ENCODE measurements at places on chromosomes 11 and 22. TPM values are rescaled to one million over a fixed set of nuclear protein-coding genes. Genes with fewer than 3 reads are reported as not detected.

- peak; percentile 49 for DNase-seq
These were observed 7.6 kb upstream of the KCTD17 start for GRCh38 chr22:37043828-37044538.

DNA sequence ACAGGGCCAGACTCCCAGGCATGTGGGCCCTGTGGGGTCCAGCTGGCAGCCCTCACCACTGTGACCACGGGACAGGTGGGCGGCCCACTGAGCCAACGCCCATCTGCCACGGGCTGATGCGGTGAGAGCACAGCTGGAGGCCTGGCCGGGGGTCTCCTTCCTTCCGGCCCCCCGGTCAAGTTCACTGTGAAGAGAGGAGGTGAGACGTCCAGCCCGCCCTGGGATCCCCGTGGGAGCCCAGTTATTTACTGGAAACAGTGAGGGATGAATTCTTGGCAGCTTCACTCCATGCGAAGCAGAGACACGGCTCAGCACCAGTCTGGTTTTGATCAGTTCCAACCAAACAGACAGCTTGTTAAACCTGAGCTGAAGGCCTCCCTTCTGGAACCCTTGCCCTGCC lies 38.7 kb downstream of the WNT11 start:
- DNase-seq = no peak

- DNase-seq = no peak
These were observed at the start of gene ALDH3B2 for GRCh38 chr11:67674442-67674871. Gene ALDH3B2 (minus strand): TSS chr11:67674623. CDS start chr11:67666935, 7,688 bp downstream.

DNA sequence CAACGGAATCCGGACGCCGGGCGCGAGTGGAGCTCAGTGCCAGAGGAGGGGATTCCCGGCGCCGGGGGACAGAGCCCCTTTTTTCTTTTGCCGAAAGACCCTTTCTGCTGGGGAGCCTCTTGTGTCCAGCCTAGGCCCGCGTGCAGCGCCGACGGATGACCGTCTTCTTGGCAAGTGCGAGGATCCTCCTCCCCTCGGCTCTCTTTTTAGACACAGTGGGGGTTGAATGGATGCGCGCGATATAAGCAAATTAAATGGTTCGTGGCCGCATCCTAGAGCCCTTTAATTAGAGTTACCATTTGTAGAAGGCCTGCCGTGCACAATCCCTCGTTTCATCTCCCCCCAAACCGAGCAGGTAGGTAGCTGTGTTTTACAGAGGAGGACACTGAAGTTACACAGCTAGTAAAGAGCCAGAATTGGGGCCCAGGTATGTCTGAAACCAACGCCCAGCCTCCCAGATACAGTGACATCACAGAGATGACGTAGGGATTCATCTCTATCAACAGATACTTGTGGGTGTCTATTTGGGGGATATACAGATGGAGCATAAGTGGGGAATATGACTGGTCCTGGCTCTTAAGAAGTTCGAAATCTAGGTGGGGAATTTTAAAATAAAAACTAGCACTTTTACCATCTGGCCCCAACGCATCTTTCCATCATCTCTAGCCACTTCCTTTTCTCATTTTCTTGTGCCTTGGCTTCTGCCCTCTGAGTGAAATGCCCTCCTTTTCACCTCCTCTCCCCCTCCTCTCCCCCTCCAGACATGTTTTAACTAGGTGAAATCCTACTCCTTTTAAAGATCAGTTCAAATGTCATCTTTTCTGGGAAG lies 875 bp downstream of the TCP11L1 start:
- no peak for DNase-seq

DNA sequence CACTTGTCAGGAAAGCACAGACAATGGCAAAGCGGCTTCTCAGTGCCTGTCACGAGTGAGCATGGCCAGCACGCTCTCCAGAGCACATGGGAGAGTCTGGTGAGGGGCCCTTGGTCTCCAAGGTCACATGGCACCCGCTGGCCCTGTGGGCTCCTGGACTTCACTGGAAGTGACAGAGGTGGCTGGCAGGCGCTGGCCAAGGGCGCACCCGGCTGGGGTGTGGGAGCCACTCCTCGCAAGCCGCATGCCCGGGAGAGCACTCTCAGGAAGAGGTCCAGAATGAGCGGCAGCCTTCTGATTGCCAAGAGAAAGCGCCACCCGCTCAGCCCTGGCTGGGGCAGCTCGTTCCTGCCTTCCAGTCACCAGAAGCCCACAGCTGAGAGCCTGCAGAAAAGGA lies 17.1 kb upstream of the MOB2 start:
- DNase-seq = no peak

DNA sequence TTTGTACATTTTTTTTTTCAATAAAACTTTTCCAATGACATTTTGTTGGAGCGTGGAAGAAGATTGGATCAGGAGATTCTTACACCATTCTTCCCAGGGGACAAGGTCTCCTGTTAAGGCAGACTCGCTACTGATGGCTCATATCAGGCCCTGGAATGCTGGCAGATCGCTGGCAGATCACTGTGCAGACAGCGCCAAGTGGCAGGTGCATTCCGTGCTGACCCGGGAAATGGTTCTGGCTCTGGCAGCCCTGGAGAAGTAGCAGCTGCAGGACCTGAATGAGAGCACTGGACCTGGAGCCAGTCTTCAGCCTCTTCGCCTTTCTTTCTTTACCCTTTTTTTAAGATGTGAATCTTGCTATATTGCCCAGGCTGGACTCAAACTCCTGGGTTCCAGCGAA lies 10.7 kb downstream of the SERPINH1 start:
- no peak for DNase-seq

GRCh38 chr22:48242461-48242864 lies 1480.0 kb downstream of the TBC1D22A start:
- DNase-seq = no peak

GRCh38 chr11:118837868-118838267 lies 45.8 kb upstream of the CXCR5 start:
- DNase-seq = no peak

GRCh38 chr11:114614127-114614720 lies 18.6 kb upstream of the NXPE4 start:
- DNase-seq = no peak

DNA sequence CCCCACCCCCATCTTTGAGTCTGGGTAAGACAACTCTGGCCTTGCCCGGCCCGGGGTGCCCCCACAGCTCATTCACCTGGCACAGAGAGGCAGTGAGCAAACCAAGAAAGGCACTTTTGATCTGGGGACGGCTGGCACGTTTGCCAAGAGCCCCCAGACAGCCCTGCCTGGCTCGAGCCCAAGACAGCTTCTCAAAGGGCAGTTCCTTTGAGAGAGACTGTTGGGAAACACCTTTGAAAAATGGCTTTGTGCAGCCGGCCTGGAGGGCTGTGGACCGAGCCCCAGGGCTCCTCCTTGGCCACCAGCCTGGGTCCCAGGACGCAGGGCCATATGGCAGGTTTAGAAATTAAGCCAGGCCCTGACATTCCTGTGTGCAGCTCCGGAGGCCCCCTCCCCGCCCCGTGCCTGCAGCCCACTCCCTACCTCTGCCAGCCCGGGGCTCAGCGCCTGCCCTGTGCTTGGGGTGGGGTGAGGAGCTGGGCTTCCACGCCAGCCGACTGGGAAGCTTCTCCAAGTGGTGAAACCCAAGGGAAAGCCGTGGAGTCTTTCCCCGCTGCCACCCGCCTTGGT lies 50.2 kb upstream of the SMIM38 start:
- DNase-seq = no peak

DNA sequence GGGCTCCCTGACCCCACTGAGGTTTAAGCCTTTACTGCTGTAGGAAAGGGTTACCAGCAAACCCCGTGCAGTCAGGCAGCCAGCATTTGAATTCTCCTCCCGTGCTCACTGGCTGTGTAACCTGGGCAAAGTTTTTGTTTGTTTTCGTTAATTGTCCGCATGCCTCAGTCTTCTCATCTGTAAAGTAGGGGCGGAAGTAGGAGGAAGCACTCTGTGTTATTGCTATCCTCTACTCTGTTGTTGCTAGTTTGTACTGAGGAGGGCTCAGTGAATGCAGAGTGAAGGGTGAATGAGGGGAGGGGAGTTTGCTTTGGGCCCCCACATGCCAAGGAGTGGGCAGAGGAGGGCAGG lies 14.0 kb upstream of the SYT7 start:
- DNase-seq = no peak

- DNase-seq = no peak
These were observed 4.9 kb downstream of the NOL12 start for GRCh38 chr22:37690901-37691504.

DNA sequence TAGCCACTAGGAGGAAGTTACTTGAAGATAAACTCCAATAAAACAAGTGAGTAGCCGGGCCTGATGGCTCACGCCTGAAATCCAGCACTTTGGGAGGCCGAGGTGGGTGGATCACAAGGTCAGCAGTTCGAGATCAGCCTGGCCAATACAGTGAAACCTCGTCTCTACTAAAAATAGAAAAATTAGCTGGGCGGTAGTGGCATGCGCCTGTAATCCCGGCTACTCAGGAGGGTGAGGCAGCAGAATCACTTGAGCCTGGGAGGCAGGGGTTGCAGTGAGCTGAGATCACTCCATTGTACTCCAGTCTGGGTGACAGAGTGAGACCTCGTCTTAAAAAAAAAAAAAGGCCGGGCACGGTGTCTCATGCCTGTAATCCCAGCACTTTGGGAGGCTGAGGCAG lies 34.0 kb upstream of the CLPB start:
- DNase-seq = no peak

DNA sequence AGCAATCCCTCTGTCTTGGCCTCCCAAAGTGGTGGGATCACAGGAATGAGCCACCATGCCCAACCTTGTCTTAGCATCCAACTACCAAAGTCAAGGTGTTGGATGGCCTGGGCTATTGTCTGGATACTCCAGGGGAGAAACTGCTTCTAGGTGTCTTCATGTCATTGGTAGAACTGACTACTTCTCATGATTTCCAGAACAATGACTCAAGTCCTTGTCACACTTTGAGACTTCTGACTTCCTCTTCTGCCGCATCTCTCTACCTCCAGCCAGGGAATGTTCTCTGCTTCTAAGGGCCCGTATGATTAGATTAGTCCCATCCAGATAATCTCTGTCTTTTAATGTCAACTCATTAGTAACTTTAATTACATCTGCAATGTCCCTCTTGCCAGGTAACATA lies 30.6 kb downstream of the APOL6 start:
- no peak for DNase-seq

GRCh38 chr22:23544852-23545251 lies 35.2 kb downstream of the IGLL1 start:
- DNase-seq = no peak

- peak; percentile 57 for DNase-seq
These were observed 27.8 kb downstream of the RELT start for GRCh38 chr11:73404048-73404447.

- no peak for DNase-seq
These were observed 4.8 kb upstream of the VPS11 start for GRCh38 chr11:119062779-119063178.

- peak; percentile 64 for DNase-seq
These were observed 65.6 kb upstream of the E2F8 start for GRCh38 chr11:19306179-19306944.

DNA sequence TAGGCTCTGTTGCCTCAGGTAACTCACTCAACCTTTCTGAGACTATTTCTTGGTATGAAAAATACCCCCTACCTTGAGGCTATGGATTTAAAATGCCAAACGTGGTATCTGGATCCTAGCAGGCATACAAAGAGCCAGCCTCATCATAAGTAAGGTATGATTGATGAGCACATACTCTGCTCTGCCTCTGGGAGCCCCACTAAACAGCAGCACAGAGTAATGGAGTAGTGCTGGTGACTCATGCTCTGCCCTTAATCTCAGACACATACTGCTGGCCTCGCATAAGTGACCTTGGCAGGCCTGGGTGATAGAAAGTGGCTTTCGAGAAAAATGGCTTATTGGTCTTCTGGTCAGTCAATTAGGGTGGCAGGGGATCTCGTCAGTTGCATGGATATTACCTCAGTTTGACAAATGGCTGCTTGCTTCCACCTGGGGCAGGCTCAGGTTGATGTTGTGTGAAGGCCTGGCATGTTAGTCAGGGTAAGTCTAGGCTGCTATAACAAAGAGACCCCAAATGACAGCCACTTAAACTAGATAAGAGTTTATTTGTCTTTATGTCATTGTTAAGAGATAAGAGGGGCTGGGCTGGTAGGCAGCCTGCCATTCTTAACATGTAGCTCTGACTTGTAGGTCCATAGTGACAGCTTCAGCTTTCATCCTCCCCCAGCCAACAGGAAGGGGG lies 15.2 kb upstream of the SLC6A5 start:
- no peak for DNase-seq

DNA sequence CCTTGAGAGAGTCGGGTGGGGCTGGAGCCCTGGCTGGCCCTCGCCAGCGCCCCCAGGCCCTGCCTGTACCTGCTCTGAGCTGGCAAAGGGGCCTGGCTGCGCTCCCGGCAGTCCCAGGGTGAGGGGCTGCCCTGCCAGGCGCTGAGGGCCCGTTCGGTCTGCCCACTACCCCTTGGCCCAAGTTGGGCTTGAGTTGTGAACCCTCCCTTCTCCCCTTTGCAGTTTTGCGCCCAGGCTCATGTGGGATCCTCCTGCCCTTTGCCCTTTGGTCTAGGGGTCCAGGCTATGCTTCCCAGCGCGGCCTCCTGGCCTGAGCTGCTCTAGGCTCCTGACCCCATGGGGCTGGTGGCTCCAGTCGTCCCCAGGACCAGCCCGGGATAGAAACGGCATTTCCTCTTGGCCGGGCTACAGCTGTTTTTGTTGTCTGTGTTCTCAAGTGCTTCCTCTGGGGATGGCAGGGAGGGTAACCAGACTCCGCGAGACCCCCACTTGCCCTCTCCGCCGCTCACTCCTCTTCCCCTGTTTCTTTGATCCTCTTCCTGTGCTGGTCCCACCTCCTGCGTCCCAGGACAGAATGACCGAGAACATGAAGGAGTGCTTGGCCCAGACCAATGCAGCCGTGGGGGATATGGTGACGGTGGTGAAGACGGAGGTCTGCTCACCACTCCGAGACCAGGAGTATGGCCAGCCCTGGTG lies 34.9 kb downstream of the PRDM11 start:
- peak; percentile 49 for DNase-seq

SHISAL1 gene
- total RNA-seq = not detected

FANCF gene
- total RNA-seq = 8.7 TPM

OR5M10 gene
- total RNA-seq = not detected

NUP160 gene
- 74.1 TPM for total RNA-seq

TRIM48 gene
- not detected for total RNA-seq

SMIM35 gene
- total RNA-seq = not detected

MS4A6E gene
- not detected for total RNA-seq

PNPLA5 gene
- not detected for total RNA-seq

TRIM49 gene
- not detected for total RNA-seq

PRRG4 gene
- total RNA-seq = not detected

Data from SJCRH30 (cell line).